A549 (cell line): ENCODE measurements at places on chromosomes 2 and 18.
A peak's percentile ranks its signal among the peaks of the same experiment; 100 is the strongest.

DNA sequence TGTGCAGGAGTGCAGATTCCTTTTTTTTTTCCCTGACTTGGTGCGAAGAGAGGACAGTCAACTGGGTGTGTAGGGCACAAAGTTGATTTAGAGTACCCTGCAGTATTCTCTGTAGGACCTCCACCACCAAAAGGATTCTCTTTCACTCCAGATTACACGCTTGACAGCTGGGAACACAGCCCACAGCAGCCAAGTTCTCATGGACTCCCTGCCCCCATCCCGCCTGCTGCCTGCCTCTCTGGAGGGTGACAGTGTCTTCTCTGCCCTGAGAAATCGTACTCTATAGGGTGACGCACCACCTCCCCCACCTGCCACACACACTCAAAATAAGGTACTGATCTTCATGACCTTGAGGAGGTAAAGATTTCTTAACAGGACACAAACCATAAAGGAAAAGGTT is 26.6 kb upstream of the IHH start:
- DNase-seq, result no peak

GRCh38 chr18:54805571-54806334 is 22.5 kb upstream of the RAB27B start:
- peak; percentile 26 for DNase-seq

GRCh38 chr2:126902859-126903258 is 4.2 kb downstream of the TEX51 start:
- DNase-seq, result no peak

GRCh38 chr2:119366161-119366648 is 429 bp downstream of the C2orf76 start:
- DNase-seq, result peak; percentile 20

- DNase-seq, result peak; percentile 35
Measured at GRCh38 chr2:30232801-30233130, 1.4 kb downstream of the LBH start.

- DNase-seq, result no peak
Measured at GRCh38 chr18:34281722-34282121, 57.0 kb upstream of the NOL4 start.

DNA sequence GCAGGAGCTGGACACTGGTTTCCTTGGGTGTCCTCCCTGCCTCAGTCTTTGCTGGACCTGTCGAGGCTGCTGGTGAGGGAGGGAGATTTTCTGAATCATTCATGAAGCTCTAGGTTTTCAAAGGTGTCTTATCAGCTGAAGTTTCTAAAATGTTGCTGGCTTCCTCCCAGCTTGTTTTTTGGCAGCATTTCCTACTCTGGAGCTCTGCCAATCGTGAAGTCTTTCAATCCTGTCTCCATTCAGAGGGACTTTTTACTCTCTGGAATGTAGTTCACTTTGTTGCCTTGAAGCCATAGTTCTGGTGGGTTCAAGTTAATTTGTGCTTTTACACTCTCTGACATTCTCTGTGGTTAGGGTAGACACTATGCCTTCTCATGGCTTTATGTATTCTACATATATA is 23.9 kb downstream of the SNTG2 start:
- no peak for DNase-seq

- no peak for DNase-seq
Measured at GRCh38 chr2:236205867-236206645, 37.9 kb upstream of the GBX2 start.

- no peak for DNase-seq
Measured at GRCh38 chr2:192165842-192166241, 28.9 kb downstream of the TMEFF2 start.

- no peak for DNase-seq
Measured at GRCh38 chr2:29262681-29263260, 147.6 kb downstream of the CLIP4 start.

- no peak for DNase-seq
Measured at GRCh38 chr2:64410671-64411070, 43.3 kb upstream of the LGALSL start.

DNA sequence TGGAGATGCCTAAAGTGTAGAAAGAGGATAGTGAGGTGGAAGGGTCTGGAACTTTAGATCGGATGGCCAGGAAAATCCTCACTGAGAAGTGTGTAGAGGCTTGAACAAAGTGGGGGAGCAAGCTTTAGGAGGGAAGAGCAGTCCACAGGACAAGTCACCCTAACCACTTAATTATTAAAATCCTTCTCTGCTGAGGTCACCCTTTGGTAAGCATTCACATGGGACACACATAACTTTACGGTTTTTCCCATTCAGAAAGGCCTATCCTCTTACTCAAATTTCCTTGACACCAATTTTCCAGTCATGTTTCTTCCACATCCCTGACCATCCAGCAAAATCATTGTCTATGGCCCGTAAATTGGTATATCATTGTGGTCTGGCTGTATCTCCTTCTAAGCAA is 31.0 kb upstream of the ZEB2 start:
- DNase-seq, result no peak

- DNase-seq, result no peak
Measured at GRCh38 chr2:11998626-11999378, 252.4 kb downstream of the LPIN1 start.

DNA sequence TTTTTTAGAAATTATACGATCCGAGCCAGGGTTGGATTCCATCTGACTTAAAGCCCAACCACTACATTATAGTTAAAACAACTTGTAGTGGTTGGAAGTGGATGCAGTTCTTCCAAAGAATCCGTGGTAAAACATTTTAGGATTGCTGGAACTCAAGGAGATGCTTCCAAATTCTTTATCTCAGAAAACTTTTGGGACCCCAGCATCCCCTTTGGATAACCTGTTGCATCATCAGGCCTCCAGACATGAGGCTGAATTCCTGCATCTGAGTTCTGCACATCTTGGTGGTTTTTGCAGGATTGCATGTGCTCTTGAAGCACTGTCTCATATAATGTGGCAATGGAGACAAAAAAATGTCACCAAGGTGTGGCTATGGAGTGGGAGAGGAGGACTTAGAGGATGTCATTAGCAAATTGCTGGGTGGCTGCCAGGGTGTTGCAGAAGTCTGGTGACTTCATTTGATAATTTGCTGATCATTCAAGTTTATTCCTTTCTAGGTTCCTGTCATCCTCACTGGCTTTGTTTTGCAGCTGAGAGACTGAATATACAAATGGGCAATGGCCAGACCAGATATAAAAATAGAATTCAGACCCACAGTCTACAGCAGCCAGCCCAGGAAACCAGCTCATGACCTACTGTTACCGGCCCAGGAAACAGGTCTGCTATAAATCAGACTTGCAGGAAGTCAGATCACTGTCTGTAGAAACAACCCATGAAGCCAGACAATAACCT is 207.7 kb downstream of the BCL2 start:
- no peak for DNase-seq

GRCh38 chr18:69257861-69258458 is 142.7 kb upstream of the DOK6 start:
- no peak for DNase-seq

DNA sequence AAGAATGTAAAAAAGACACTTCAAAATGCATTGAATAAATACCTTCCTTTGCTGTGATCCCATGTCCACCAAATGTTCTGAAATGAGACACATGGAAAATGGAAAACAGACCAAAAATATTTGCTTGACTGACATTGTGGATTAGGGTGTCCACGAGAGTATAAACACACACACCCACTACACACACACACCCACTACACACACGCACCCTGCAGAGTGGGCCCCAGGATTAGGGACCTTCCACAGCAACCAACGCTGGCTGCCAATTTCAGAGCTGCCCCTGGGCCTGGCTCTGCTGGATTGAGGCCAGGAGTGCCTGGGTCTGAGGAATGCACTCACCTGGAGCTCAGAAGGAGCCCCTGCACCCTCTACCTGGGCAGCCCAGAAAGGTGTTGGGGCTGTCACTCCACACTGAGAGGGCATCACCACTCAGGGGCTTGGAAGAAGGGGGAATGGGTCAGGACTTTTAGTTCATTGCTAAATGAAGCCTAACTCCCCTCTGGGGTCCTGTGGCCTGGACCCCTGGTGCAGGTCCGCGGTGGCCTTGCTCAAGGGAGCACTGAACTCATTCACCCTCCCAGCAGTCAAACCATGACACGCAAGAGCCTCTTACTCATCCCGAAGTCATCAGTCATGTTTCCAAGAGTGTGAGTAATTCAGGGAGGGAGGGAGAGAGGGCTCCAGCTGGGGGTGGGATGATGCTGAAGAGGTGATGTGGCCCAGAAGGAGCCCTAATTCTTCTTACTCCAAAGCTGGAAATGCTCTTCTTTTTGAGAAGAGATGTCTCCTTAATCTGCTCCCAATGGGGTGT is 50.2 kb upstream of the PLB1 start:
- DNase-seq, result peak; percentile 87

DNA sequence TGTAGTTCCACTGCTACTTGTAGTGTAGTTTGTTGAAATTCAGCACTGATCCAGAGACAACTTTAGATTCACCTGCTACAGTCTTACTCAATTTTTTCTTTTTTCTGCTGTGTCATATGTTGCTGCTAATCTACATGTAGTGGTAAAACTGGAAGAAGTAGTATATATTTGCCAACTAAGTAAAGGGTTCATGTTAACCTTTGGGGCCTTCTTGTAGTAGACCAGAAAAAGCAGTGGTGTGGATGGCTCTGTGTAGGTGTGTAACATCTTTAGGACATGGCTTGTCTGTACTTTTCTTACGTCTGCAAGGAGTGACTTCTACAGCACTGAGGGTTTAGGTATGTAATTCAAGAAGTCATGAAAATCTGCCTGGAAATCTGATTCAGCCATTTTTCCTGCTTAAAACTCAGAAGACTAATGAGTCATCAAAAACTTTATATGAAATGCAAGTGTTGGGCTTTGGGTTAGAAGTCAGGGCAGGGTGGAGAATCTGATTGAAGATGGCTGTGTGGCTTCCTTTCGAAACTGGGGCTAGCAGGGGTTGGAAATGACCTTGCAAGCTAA is 8.4 kb downstream of the PTPRM start:
- DNase-seq, result no peak
